SK-MEL-5 (cell line): ENCODE measurements at places on chromosomes 16 and 17. TPM values are rescaled to one million over a fixed set of nuclear protein-coding genes. Genes with fewer than 3 reads are reported as not detected.

- no peak for DNase-seq
Observed at GRCh38 chr17:66665194-66665593, 169.7 kb upstream of the CACNG5 start.

- DNase-seq, result no peak
Observed at GRCh38 chr17:19004421-19005136, at the start of gene FAM83G. Gene FAM83G, minus strand, starts transcription at chr17:19004764. Its CDS starts 723 bp downstream, at chr17:19004041.

GRCh38 chr16:8774208-8774607, 23.2 kb downstream of the TMEM186 start:
- DNase-seq, result no peak

- no peak for DNase-seq
Observed at GRCh38 chr17:46911311-46911710, 11.6 kb upstream of the GOSR2 start.

DNA sequence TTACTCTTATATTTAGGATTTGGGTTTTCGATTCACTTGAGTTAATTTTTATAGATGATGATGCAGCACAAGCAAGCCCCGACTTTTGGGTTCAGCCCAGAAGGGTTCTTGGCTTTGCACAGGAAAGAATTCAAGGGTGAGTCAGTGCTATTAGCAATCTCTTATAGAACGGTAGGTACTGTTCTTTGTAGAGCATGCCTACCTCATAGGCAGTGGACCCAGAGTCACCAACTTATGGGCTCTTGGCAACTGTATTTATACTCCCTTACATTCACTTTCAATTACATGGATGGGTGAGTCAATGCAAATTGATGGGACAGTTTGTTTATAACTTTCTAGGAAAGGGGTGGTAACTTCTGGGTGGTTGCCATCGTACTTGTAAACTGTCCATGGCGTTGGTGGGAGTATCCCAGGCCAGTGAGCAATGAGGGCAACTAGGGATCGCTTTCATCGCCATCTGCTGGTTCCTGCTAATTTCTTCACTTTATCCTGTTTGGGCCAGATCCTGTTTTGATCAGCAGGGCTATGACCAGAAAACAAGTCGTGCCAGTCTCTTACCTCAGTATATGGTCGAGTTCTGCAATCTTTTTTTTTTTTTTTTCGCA, 362.6 kb downstream of the CNTNAP4 start:
- DNase-seq, result peak; percentile 82

DNA sequence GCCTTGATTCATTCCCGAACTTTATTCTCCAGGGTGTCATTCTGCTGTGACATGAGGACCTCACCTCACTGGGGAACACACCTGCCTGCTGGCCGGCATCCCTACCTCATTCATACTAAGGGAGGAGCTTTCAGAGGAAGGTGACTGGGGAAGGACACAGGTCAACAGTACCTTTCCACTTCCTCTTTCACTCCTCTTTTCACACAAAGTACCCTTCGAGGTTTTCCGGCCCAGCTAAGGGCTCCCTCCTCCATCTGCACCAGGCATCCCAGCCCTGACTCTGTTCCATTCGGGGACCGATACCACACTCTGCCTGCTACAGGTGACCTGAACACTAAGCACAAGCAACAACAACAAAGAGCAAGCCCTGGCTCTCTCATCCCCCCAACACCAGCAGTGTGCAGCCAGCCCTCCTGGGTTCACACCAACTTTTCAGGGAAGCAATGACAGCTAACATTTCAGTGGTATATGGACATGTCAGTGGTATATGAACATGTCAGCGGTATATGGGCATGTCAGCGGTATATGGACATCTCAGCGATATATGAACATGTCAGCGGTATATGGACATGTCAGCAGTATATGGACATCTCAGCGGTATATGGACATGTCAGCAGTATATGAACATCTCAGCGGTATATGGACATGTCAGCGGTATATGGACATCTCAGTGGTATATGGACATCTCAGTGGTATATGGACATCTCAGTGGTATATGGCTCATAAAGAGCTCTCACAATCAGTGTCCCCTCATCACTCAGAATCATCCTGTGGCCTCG, 16.0 kb downstream of the TRIM25 start:
- DNase-seq, result no peak

DNA sequence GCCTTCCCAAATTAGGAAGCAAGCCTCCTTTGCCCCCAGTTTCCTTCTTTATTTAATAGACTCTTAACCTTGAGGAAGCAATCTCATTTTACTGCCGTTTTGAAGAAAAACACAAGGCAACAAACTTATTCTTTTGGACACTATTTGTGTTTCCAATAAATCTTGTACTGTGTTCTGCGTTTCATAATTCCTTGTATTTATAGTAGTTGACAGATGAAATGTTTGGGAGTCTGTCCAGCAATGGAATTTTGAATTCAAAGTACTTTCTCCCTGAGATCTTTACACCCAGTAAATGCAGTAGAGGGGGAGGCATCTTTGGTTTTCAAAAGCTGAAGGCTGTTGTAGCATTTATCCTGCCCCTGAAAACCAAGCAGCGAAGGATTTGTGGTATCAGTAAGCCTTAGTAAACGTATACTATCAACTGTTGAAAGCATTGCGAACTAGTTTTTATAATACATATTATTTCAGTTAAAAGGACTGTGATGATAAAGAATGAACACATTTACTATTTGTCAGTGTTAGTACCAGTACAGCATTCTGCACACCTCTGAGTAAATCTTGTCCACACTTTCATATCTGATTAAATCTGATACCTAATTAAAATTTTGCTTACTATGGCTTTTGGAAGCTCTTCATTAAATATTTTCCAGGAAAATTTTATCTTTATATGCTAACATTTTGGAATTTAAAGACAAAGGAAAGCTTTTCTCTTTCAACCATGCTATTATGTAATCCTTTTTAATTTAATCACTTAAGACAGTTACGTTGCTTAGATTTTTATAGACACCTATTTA, 83.1 kb downstream of the TNRC6C start:
- peak; percentile 60 for DNase-seq

GRCh38 chr17:50362661-50363060, 10.3 kb downstream of the MRPL27 start:
- no peak for DNase-seq

The HCRT gene
- not detected in 2 replicates for total RNA-seq

The P3H4 gene
- 29.9 and 31.2 TPM in 2 replicates for total RNA-seq

The WFIKKN1 gene
- 0.05 TPM in 2 replicates for total RNA-seq

The GLTPD2 gene
- not detected in 2 replicates for total RNA-seq

The GFAP gene
- not detected in 2 replicates for total RNA-seq
